CD4-positive, alpha-beta T cell treated with Interleukin-1 beta for 1 hour (primary cell): ENCODE measurements at places on chromosomes 13 and 19.

- no peak for DNase-seq
These were observed 4.9 kb downstream of the GSX1 start for GRCh38 chr13:27797228-27797624.

- no peak for DNase-seq
These were observed 220.3 kb downstream of the NBEA start for GRCh38 chr13:35162420-35162819.

DNA sequence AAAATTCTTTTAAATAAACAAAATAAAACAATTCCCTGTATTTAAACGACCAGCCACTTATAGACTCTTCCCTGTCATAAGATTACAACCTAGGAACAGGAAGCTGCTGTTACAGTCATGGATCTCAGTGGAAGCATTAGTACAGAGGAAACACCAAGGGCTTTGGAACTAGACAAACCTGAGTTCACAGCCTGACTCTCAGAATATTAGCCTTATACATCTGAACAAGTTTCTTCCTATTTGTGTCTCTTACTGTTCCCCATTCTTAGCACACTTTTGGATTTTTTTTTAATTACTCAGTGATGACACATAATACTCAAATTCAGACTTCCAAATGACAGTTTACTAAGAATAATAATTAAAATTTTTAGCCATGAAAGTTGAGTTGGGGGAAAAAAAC is 46.1 kb downstream of the ZDHHC20 start:
- no peak for DNase-seq

DNA sequence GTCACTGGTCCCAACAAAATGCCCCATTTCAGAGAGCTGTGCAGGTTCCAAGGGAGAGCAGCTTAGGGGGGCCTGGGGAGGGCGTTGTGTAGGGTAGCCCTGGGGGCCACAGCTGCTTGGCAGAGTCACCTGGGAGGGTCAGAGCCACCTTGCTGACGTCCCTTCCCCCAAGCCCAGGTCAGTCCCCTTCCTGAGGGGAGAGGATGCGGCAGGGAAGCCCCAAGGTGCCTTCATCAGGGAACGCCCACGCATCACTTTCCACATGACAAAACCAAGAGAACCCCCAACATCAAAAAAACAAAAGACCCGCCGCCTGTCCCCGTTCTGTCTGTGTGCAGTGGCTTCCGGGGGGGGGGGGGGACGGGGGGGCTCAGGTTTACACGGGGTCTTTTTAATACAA is 5.3 kb upstream of the UQCR11 start:
- DNase-seq = no peak

DNA sequence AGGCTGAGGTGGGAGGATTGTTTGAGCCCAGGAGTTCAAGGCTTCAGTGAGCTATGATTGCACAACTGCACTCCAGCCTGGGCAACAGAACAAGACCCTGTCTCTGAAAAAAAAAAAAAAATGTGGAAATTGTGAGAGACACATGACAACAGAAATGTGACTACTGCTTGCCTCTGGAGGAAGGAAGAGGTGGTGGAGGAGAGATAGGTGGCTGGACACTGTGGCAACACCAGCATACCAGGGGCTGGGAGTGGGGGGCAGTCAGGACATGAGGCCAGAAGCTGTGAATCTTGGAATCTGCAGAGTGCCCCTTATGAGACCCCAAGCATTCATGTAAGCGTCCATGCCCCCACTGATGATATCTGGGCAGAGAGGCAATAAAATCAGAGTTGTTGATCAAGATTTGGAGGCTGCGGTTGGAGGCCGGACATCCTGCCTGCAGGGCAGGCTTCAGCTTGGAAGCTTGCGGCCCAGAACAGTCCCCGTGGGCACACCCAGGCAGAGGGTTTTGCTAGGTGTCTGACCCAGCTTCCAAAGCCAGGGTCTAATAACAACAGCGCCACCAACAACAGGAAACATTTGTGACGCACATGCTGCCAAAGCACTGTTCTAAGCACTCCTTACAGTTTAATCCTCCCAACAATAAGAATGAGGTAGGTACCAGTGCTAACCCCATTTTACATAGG is 16.9 kb downstream of the FAM187B start:
- peak; percentile 93 for DNase-seq

DNA sequence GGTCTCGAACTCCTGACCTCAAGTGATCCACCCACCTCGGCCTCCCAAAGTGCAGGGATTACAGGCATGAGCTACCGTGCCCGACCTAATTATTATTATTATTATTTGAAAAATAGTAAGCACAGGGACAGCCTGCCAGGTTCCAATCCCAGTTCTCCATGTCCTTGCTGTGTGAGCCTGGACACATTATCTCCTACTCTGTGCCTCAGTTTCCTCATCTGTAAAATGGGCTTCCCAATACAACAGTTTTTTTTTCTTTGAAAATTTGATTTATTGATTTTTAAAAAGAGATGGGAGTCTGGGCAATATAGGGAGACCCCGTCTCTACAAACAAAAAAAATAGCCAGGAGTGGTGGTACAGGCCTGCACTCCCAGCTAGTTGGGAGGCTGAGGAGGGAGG is 3.3 kb downstream of the ZGLP1 start:
- no peak for DNase-seq

DNA sequence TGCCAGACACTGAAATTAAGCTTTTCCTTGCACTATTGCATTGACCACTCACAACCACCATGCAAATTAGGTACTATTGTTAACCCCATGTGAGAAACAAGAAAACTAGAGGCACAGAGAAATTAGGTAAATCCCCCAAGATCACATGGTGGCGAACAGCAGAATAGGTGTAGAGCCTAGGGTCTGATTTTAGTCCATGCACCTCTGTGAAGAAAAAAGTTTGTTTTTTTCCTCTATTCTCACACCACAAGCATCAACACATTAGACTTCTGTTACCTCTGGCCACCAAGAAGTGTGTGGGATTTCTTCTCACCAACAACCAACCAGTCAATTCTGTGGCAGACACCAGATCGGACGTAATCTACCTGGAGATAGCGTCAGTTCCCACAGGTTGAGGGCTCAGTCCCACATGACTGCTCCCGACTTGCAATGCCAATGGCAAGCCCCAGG is 391.9 kb downstream of the COG6 start:
- no peak for DNase-seq

DNA sequence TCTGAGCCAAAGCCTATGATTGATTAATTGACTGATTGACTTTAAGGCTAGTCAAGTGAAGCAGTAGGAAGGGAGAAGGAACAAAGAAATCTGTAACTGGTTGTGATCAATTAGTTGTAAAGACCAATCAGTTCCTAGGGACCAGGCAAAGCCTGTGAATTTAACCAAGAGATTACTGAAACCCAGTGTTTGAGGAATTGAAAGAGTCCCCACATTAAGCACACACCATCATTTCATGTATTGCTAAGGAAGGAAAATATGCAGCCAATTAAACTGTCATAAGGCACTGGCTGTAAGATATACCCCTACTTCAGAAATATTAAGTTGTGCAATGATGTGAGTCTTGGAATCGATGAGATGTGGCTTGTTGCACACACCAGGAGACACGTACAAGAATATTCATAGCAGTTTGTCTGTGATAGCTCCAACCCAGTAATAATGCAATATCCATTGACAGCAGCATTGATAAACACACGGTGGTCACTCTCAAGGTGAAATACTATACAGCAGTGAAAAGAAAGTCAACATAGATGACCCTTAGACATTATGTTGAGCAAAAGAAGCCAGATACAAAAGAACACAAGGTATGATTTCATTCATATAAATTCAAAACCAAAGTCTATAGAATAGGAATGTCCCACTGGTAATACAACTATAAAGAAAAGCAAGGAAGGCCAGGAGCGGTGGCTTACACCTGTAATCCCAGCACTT is 9.0 kb downstream of the C19orf47 start:
- DNase-seq = no peak

DNA sequence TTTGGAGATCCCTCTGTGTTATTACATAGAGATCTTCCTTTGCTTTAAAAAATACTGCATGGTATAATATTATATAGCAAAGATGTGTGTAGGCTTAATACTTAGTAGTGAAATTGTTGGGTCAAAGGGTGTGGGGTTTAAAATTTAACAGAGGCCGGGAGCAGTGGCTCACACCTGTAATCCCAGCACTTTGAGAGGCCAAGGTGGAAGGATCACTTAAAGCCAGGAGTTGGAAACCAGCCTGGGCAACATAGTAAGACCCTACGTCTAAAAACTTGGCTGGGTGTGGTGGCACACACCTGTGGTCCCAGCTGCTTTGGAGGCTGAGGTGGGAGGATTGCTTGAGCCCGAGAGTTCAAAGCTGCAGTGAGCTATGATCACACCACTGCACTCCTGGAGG is 22.3 kb upstream of the CEBPA start:
- no peak for DNase-seq

DNA sequence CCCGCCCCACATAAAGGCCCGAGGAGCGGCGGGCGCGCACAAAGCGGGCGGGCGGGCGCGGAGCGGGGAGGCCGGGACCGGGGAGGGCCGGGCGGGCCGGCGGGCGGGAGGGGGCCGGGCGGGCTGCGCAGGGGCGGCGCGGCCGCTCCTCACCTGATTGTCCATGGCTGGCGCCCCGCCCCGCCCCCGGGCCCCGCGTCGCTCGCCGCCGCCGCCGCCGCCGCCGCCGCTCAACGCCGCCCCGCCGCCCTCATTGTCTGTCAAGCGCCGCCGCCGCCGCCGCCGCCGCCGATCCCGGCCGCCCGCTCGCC is 200 bp downstream of the MLLT1 start:
- DNase-seq = no peak
